ENCODE measurements at places on chromosomes 3 and 15.

DNA sequence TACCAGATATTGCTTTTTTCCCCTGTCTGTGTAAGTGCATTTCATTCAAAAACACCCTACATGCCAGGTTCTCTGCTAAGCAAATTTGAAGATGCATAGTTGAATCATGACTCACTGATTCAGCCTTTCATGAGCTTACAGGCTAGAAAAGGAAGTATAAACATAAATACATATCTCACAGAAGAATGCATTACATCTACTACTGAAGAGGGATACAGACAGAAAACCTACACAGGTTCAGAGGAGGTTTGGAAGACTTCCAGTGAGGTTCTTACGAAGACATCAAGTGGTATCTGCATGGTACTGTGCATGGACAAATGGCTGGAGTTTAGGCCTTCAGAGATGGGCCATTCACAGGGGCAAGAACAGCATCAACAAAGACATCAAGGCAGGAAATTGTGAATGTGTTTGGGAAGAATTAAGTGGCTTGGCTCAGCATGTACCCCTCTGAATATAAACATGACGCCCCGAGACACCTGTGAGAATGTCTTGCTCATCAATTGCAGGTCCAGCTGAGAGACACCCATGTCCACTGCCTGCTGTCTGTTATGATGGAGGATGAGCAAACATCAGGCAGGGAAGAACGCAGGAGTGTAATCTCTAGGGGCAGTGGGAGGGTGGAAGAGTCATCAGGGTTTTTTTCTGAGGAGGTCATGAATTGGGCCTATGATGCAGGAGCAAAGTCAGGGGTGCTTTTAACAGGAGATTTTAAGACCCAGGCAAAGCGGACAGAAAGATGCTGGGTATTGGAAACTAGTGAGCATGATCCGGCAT, 105.1 kb upstream of the GALNT15 start:
- no peak for DNase-seq

- DNase-seq, result no peak
These were observed 17.6 kb downstream of the RLBP1 start for GRCh38 chr15:89203705-89204273.

GRCh38 chr15:101647251-101647650, 4.9 kb downstream of the TM2D3 start:
- DNase-seq, result no peak

DNA sequence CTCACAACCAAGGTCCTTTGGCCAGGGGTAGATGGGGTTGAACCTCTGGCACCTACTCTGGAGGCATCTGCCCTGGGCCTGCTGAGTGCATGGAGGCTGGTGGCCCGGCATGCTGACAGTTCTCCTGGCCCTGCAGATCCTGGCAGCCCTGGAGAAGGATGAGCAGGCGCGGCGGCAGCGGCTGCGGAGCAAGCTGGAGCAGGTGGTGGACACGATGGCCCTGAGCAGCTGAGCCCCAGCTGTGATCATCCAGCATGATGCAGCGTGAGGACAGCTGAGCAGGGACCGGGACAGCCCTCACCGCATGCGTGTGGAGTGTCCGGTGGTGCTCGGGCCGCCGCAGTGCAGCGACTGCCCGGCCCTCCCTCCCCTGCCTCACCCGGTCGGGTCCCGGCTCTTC, 50.9 kb downstream of the PLXNA1 start:
- no peak for DNase-seq

GRCh38 chr3:156416846-156417558, 137.9 kb downstream of the SSR3 start:
- no peak for DNase-seq

DNA sequence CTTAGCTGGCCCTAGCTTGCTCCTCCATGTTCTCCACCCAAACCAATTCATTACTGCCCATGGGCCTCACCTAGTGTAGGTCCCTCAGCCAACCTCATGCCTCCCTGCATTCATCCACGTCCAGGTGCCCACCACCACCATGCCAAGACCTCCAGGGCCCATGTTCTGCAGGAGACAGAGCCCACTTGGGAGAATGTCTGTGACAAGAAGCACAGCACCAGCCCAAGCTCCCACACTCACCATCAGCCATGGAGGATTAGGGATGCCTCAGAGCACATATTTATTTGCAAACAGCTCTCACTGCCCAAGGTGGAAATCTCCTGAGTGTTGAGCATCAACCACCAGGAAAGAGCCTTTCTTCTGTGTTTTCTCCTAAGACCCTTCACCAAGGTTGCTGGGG, 43.4 kb upstream of the ACAN start:
- DNase-seq, result no peak

DNA sequence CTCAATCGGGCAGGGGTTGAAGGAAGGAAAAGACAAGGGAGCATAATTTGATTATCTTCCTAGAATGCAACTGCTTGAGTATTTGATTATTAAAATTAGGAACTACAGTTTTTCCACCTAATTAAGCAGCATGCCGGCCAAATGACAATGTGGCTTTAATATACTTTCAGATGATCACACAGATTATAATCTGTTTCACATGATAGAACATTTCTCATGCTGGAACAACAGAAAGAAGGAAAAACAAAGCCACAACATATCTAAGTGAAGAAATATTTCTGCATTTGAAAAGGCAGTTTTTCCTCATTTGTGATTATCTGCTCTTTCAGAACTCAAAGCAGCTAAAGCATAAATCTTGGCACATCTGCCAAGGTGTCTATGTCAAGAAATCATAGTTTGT, 82.7 kb downstream of the STRIT1 start:
- no peak for DNase-seq

- DNase-seq, result no peak
These were observed 18.8 kb upstream of the CFAP161 start for GRCh38 chr15:81115054-81115939.

DNA sequence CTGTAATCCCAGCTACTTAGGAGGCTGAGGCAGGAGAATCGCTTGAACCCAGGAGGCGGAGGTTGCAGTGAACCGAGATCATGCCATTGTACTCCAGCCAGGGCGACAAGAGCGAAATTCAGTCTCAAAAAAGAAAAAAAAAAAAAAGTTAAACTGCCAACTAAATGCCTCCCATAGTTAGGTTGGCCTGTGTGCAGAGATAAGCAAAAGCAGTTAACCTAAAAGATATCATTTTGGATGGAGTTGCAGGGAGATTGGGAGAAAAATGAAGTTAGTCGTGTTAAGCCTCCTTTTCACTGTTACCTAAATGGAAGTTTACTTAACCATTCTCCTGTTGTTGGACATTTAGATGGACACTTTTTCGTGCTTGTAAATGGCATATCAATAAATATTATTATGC, 11.4 kb upstream of the FETUB start:
- no peak for DNase-seq

- no peak for DNase-seq
These were observed 44.6 kb upstream of the SPATA12 start for GRCh38 chr3:57015912-57016311.

- peak; percentile 78 for DNase-seq
These were observed 28.8 kb downstream of the CD47 start for GRCh38 chr3:108062051-108062450.

DNA sequence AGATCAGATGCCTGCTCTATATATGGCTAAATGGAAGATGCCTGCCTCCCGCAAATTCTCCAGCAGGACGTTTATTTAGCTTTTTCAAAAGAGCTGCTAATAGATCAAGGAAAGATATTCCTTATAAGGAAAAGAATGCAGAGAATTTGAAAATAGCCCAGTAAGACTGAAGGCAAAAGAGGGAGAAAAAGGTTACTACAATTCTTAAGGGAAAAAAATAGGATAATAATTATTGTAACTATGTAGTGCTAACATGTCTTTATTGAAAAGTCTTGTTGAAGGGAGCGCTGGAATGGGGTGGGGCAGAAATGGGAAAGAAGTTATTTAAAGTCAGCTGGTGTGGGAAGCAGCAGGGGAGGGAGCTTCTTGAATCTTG, 2.9 kb downstream of the TPM1 start:
- no peak for DNase-seq

DNA sequence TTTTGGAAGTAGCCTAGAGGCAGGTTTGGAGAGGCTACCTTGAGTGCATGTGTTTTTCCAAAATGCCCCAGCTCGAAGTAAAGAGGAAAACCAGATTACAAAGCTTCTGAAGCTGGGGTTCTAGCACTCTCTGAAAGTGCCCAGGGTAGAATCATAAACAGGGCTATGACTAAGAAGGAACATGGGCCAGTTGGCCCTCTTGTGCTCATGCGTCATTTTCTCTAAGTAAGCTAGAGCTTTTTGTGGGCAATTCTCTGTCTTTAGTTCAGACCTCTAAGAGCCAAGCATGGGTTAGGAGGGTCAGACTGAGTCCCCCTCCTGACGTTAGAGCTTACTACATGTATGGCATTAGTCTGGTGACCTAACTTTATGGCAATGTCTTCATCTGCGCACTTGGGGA, 129.5 kb upstream of the UMPS start:
- no peak for DNase-seq

- DNase-seq, result no peak
These were observed 124.0 kb upstream of the GOLGA6L4 start for GRCh38 chr15:84111575-84111974.

DNA sequence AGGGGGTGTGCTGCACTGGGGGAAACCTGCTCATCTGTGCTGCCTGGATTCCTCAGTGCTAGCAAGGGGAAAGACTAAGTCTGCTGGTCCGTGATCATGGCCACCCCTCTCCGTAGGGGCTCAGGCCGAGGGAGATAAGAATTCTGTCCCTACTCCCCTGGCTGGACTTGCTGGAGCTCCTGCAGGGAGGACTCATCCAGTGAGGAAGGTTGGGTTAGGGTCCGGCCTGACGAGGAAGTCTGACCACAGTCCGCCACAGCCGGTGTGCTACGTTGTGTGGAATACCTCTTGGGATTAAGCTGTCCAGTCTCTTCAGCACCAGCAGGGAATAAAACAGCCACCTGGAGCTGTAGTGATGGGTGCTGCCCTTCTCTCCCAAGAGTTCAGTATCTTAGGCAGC, 1309.1 kb upstream of the CADM2 start:
- DNase-seq, result no peak

- DNase-seq, result no peak
These were observed 137.2 kb downstream of the EEFSEC start for GRCh38 chr3:128290484-128290883.

GRCh38 chr3:34207806-34208205, 409.4 kb downstream of the PDCD6IP start:
- DNase-seq, result no peak

DNA sequence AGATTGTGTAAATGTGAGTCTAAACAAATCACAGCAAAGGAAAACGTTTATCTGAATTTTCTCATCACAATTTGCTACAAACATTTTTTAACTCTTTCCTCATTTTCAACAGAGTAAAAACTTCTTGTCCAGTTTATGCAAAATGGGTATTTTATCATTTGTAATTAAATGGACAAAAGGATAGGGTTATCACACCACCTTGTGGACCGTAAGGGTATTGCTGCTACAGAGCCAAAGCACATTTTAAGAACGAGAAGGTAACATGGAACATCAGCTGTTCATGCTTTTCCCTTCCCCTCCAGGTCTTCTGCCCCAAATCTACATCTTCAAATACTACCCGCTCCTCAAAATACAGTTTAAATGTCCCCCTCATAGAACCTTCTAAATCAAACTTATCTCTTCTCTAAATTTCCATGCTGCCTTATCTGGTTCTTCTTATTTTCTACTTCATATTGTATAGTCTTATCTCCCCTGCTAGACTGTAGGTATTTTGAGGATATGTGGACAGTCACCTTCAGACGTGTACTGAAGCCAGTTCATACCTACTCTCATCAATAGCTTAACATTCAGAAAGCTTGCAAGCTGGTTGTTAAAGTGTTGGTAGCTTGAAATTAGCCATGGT, 12.8 kb upstream of the SETMAR start:
- DNase-seq, result peak; percentile 51

DNA sequence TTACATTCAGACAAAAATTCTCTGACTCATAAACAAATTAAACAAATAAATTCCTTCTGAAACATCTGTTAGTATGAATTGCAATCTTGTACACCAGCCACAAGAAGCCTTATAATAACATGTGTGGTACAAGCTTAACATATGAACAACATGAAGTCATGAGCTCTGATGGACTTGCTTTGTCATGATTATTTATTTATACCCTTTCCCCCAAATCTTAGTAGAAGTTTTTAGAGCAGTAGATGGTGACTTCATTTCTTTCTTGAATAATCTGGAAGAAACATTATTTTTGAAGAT, 633.4 kb downstream of the EPHA3 start:
- no peak for DNase-seq

- peak; percentile 19 for DNase-seq
These were observed 1.0 kb downstream of the TAMM41 start for GRCh38 chr3:11845651-11846050.

All from KBM-7 (cell line).